ENCODE measurements at places on chromosomes 2 and 18.

- DNase-seq: no peak
Measured at GRCh38 chr2:33437297-33437696, 39.2 kb upstream of the RASGRP3 start.

DNA sequence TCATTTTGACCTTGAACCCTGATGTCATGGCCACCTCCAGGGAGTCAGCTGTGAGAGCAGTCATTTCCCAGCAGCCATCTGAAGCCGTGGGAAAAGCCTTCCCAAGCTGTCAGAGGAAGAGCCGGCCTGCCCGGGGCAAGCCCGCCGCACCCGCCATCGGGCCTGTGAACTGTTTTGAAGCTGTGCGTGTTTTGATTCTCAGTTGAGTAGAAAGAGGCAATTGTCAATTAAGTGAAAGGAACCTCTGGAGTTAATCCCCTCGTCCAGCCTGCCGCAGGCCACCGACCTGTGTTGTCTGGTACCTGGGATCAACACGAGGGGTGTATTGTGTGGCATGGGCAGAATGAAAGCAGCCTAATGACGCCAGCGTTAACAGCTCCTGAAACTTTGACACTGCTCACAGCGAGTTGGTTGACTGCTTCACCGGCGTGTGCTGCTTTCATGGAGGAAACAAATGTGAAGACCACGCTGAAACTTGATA is 318.4 kb downstream of the AGAP1 start:
- DNase-seq: no peak

GRCh38 chr2:74675090-74675489 is 21.0 kb downstream of the SEMA4F start:
- DNase-seq: no peak

DNA sequence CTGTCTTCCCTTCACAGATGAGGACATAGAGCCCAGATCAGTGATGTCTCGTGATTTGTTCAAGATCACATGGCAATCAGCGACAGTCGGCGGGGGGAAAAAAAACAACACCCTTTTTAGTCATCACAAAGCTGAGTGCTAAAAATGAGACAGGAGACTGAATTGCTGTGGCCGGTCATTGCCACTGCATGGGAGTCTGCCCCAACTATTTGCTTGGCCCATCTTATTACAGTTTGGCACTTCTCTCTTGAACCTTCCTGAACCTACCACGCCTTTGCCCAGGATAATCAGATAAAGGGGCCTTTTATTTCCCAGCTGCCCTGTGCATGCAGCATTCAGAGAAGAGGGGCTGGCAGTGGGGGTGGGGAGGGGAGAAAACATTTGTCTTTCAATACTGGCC is 42.7 kb downstream of the SETBP1 start:
- DNase-seq: no peak

DNA sequence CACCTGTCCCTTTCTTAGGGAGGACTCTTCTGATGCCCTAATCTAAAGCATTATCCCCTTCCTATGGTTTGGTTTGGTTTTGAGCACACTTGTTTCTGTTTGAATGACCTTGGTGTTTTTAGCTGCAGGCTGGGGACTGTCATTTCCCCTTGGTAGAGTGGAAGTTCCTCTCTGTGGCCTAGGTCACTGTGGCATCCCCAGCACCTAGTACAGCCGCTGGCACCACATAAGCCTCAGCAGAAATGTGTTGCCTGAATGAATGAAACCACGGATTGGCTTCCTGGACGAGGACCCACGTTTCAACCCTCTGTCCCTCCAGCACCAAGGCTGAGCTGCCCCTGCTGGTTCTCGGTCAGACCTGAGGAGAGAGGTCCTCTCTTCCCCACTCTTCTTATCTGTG is 159.9 kb downstream of the CTIF start:
- no peak for DNase-seq

- peak; percentile 33 for DNase-seq
Measured at GRCh38 chr2:130920415-130921163, 83.9 kb downstream of the ARHGEF4 start.

GRCh38 chr2:109371481-109372170 is 242.1 kb downstream of the SEPTIN10 start:
- DNase-seq: no peak

GRCh38 chr2:8518979-8519668 is 162.7 kb upstream of the ID2 start:
- no peak for DNase-seq

- no peak for DNase-seq
Measured at GRCh38 chr2:127516041-127516762, 10.1 kb downstream of the IWS1 start.

DNA sequence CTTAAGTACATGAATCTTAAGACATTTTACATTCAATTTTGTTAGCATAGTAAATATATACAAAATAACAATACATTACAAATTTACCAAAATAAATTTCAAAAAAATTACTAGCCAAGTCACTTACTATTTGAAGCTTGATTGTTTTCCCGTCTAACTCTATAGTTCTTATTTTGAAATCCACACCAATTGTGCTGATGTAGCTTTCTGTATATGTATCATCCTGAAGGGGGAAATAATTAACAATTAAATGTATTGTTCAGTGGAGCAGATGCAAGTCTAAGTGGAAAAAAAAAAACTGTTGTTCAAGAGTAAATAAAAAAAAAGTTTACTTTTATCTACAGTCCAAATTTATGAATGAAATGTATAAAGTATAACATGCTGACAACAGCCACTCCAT is 32.1 kb downstream of the RAB1A start:
- DNase-seq: no peak

DNA sequence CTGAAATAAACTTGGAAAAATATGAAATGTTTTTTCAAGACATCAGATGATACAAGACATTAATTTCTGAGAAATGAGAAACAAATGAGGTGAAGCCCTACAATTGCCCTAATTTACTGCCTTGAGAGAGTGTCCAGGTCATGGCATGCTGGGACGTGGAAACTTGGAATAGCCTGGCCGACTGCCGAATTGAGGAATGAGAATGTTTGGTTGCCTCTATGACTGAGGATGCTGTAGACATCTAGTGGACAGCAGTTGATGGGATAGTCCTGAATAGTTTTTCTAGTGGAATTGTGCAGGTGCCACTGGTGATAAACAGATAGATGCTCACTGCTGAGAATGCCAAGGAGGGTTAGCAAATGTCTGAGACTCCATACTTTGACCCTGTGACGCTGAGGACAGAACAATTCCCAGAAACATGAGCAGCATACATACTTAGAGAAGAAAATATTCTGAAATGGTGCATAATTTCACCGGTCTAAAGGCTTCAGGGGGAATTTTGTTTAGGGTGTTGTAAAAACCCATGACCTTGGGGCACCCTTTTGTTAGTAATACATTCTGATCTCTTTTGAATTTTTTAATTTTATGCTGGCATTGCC is 56.5 kb upstream of the CWC22 start:
- no peak for DNase-seq

DNA sequence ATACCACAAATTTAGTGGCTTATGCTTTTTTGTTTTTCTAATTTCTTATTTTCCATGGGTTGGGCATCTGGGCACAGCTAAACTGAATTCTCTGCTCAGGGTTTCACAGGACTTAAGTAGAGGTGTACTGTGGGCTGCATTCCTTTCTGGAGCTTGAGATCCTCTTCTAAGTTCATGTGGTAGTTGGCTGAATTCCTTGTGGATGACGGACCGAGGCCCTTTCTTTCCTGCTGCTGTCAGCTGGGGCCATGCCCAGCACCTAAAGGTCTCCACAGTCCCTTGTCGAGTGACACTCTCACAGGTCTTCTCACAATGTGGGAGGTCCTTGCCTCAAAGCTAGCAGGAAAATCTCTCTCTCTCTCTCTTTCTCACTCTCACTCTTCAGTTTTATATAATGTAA is 433.5 kb upstream of the LRATD1 start:
- no peak for DNase-seq

DNA sequence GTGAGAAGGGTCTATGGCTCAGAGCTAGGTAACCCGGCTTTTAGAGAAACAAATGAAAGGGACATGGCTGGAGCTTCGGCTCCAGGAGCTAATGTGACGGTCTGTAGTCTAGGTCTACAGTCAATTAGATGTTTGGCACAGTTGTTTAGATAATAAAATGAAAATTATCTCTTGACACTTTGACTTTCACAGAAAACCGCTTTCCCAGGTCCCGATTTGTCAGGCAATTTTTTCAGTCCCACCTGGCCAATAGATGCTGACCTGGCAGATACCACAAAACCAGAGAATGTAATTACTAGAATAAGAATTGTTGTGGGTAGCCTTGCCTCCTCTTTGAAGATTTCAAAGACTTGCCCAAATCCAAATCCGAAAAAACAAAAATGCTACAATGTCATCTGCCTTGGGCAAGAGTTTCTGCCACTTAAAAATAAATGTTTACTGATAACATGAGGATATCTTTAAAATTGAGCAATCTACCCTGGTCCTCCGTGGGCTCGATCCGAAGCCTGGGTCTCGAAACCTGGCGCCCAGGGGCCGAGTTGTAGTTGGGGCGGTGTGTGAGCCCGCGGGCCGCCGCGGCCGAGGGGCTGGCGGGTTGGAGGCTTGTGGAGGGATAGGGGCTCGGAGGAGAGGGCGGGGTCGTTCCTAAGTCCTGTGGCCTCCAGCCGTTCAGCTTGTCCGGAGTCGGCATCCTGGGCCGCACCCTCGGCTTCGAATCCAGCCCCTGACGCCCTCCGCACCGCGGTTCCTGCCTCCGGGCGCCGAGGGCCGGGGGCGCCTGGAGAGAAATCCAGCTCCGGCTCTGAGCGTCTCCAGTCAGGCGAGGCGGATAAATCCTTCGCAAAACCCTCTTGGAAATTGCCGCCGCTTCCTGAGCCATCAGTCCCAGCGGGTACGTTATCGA is 2.3 kb downstream of the EMX1 start:
- DNase-seq: no peak

DNA sequence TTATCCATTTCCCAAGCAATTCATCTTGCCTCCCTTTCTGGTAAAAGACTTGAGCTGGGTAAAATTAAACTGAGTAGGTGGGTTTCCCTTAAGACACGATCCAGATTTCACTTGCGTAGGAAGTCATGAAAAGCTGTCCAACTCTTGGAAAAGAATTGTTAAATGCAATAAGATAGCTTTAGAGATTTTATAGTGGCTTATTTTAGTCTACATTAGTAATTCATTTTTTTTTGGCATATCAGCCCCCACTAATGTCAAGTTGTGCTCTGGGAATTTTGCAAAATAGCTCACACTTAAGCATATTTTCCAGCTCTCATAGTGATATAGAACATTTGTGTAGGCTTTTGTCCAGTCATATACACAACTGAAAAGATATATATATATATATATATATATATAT is 344.7 kb upstream of the FIGN start:
- no peak for DNase-seq

- DNase-seq: no peak
Measured at GRCh38 chr2:32895424-32895823, 51.3 kb upstream of the LTBP1 start.

GRCh38 chr2:234308813-234309195 is 188.1 kb downstream of the ARL4C start:
- peak; percentile 31 for DNase-seq

DNA sequence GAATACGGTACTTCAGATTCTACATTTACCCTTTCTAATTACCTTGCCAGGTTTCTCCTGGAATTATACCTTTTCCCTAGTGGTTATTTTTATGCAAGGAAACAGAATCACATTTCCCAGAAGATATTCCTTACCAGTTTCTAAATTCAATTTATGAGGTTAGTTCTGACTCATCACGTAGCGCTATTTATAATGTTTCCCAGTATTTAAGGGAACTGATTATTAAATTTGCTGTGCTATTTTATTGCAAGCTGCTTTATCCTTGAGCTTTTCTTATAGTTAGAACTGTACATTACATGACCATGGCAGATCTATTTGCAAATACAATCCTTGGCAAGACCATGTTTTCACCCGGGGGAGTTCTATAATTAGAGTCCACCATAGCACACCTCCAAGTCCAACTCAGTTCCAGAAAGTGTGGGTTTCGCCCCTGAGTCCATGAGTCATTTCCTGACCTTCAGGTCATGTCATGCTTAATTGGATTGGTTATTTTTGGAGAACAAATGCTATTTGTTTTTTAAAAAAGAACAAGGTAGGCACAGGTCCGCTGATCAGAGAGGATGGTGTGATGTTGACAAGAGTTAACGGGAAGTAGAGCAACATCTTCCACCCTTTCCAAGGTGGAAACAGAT is 126.6 kb downstream of the ZNF532 start:
- no peak for DNase-seq

DNA sequence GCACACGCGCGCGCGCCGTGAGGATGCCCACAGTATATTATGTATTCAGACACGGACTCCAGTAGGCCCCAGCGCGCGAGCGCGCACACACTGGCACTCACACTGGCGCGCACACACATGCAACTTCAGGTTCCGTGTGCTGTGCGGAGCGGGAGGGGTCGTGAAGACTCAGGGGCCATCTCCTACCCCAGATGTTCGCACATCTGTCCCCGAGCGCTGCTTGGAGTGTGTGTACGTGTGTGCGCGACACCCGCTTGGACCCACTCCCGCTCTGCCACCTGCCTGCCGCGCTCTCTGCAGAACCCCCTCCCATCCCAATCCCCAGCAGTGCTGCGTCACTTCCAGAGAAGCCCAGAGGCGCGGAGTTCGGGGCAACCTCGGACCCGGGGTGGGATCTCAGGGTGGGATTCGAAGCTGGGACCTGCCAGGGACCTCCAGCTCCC is 2.6 kb downstream of the NRP2 start:
- DNase-seq: no peak

- DNase-seq: no peak
Measured at GRCh38 chr2:156331572-156332283, 793 bp downstream of the NR4A2 start.

DNA sequence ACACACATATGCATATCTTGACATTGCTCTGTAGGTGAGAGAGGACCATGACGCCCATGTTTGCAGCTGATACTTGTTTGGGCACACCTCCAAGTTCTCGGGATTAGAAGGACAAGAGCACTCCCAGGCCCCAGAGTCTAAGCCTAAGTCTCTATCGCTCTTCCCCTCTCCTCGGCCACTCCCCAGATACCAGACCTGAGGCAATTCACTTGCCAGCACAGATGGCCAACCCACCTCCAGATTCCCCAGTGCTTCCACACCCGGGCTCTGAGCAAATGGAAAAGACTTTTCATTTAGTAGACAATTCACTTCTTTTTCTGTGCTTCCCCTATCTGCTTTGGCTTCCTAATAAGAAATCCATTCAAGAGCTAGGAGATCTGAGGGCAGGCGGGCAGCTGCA is 32.9 kb downstream of the EHD3 start:
- no peak for DNase-seq

- DNase-seq: no peak
Measured at GRCh38 chr2:51013933-51014526, 17.9 kb downstream of the NRXN1 start.

DNA sequence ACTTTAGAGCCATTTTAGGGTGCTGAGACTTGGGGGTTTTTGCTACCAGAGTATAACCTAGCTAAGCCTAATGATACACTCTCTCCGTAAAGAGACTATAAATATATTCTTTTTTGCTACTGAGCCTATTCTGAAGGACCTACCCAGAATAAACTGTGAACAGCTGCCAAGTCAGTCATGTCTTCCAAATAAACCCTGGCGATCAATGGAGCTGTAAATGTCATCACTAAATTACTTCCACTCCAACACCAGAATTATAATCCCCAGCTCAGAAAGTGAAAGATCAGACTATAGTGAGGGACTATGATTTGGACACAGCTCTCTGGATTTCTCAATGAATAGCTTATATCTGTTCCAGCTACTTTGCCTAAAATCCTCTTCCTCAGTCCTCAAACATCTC is 178.9 kb downstream of the METTL4 start:
- DNase-seq: no peak

- DNase-seq: no peak
Measured at GRCh38 chr2:175807031-175807873, 194.8 kb downstream of the LNPK start.

GRCh38 chr18:23173912-23174311 is 38.6 kb downstream of the CABLES1 start:
- no peak for DNase-seq

GRCh38 chr18:5455674-5456073 is 88.1 kb downstream of the EPB41L3 start:
- no peak for DNase-seq

Data from activated CD4-positive, CD25-positive, alpha-beta regulatory T cell treated with anti-CD3 and anti-CD28 coated beads, Interleukin-2, amount 50 U/mL, for 16 hours (primary cell).